ENCODE measurements at places on chromosomes 13 and 19. TPM values are rescaled to one million over a fixed set of nuclear protein-coding genes. Genes with fewer than 3 reads are reported as not detected.

Gene GSX1
- not detected for total RNA-seq

Gene LILRA1
- not detected for total RNA-seq

Gene ATP7B
- 0.94 TPM for total RNA-seq

Gene LHB
- 1.8 TPM for total RNA-seq

Gene TYROBP
- total RNA-seq: not detected

Gene OR7D2
- 0.05 TPM for total RNA-seq

Gene RNF225
- total RNA-seq: not detected

Gene PSG11
- 0.49 TPM for total RNA-seq

Gene ETV2
- not detected for total RNA-seq

Gene CEACAM7
- total RNA-seq: not detected

Gene FUT1
- 0.15 TPM for total RNA-seq

Gene TMPRSS9
- total RNA-seq: not detected

Gene ZNF304
- total RNA-seq: 8.0 TPM

Gene PSG1
- 11.0 TPM for total RNA-seq

Gene LRRC8E
- 15.2 TPM for total RNA-seq

Gene DNAJC3
- total RNA-seq: 25.2 TPM

Gene ZNF808
- total RNA-seq: 13.3 TPM

Gene CGB2
- 4.2 TPM for total RNA-seq

Gene KCTD4
- 0.22 TPM for total RNA-seq

Gene TMEM147
- total RNA-seq: 116 TPM

Gene CDC42EP5
- 0.25 TPM for total RNA-seq

Gene CERS1
- 1.1 TPM for total RNA-seq

Gene IL17D
- total RNA-seq: 0.71 TPM

Gene ZNF429
- total RNA-seq: 6.6 TPM
